Activated CD4-positive, alpha-beta memory T cell treated with anti-CD3 and anti-CD28 coated beads, Interleukin-2, amount 10 ng/mL, durations not matched to agents 7 days and 5 days (primary cell): ENCODE measurements at places on chromosomes 3 and 15.
A peak's percentile ranks its signal among the peaks of the same experiment; 100 is the strongest.

DNA sequence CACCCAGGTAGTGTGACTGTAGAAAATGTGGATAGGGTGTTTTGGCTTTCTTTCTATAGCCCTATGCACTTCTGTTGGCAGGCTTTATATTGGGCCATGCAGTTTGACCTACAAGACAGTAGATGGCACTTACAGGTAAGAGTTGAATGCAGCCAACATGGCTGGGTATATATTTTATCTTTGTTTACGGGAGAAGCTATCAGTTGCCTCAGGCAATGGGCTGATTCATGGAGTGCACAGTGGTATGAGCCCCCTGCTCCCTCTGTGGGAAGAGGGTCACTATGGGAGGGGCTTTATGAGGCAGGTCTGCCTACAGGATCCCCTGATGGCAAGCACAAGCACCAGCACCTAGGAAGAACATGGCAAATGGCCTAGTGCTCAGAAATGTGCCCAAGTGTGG lies 301.2 kb upstream of the CDIN1 start:
- no peak for DNase-seq

DNA sequence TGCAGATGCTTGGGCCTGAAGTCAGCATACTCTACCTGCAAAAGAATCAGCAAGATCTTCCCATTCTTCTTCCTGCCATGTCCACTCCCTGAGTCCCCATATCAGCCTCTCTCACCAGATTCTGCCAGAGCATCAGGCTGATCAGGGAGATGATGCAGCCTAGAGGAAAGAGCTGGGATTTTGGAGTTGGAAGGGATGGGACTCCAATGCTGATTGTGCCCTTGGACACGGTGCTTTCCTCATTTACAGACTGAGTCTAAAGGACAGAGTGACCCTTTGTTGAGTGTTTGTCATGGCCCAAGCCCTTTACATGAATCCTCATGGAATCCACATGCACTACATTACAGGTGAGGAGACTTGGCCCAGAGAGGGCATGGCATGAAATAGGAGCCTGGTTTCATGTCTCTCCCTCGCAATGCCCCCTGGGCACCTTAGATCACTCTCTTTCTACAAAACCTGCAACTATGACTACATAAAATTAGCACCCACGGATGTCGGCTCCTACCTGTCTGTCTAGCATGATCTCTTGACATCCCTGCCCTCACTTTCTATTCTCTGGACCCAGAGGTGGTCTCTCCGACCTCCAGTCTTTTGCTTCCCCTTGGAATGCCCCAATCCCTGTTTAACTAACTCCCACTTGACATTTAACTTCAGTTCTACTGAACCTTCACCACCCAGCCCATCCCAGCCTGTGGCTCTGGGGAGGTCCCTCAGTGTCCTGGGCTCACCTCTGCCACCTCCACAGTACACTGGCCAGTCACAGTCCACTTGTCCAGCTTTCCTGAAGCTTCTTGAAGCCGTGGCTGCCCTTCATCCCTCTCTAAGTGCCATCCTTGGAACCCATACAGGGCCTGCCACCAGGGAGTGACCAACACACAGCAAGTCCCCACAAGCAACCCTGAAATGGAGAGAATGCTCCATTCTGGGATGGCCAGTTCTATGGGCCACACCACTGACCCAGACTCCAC lies 173.5 kb downstream of the ABHD5 start:
- DNase-seq = peak; percentile 6

DNA sequence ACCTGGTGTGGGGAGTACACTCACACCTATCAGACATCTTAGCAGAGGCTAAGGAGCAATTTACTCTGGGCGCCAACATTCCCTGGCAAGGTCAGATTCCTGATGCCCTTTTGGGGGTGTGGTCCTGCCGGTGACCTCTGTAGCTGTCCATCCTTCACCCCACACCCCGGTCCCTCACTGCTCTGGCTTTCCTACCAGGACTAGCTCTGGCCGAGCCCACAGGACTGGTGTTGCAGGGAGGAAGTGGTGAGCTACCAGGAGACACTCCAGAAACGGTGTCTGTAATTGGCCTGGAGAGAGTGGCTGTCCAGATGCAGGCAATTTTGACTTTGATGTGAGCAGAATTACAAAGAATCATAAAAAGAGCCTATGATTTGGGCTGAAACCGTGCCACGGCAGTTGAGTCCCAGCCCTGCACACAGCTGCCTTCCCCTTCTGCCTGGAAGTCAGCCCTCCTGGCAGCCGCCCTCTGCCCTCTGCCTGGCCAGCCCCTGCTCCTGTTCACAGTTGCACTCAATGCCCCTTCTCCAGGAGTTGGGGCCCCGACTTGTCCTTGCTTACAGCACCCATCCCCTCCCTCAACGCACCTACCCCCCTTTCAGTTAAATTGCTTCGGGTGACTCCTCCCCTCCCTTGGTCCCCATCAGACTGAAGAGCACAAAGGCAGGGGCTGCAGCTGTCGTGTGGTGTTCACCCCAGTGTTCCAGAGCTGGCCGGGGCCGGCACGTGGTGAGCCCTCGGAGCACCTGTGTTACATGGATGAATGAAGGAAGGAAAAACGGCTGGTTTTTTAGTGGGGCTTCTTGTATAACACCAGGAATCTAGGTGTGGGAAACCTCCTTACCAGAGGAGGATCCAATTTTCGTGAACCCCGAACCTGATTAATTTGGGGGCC lies 80.2 kb upstream of the TPM1 start:
- no peak for DNase-seq

DNA sequence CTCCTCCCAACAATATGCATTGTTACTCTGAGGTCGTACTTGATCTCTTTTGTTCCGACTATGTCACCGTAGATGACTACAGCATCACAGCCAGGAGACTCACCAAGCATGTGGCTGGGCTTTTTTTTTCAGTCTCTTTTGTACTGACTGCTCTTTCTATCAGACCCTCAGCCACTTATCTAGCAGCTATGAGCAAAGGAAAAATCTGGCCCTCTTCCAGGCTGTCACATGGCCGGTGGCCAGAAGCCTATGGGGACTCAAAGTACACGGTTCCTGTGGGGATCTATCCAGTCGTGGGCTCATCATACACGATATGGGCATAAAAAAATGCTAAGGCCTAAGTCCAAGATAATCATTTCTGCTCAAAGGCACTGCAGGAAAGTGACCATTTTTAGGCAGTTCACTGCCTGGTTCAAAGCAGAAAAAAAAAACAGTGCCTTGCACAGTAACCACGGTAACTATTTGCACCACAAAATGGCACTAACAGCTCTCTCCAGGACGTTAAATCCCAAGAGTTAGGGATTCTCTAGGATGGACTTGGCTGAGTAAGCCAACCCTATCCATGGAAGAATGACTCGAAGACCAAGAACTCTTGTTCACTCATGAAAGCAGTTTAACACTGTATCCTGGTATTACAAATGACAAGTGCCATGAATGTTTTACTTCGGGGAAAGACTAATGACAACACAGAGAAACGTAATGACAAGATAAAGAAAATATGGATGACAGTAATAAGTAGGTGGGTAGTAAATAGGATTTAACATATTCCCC lies 50.3 kb downstream of the SHQ1 start:
- DNase-seq = no peak

DNA sequence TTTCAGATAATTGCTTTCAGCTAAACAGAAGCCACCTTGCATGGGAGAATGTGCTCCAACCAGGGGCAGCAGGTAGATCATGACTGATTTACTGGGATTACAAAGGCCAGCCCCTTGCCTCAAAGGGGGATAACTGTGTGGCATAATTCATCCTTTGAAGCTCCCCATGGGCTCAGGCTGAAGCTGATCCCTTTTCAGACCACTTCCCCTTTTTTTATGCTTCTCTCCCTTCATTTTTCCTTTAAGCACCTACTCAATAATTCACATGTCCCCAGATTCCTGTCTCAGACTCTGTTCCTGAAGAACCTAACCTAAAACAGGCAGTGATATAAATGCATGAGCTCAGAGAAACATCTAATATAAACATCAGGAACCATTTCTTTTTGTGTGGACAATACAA lies 8.2 kb upstream of the MYRIP start:
- DNase-seq = no peak

- no peak for DNase-seq
Measured at GRCh38 chr3:183581496-183582155, 26.1 kb upstream of the KLHL6 start.
